Thoracic aorta (tissue), 2 donors: ENCODE measurements at places on chromosomes 3 and 15. TPM values are rescaled to one million over a fixed set of nuclear protein-coding genes. Genes with fewer than 3 reads are reported as not detected.

PRR23E gene
- total RNA-seq = not detected

DNA sequence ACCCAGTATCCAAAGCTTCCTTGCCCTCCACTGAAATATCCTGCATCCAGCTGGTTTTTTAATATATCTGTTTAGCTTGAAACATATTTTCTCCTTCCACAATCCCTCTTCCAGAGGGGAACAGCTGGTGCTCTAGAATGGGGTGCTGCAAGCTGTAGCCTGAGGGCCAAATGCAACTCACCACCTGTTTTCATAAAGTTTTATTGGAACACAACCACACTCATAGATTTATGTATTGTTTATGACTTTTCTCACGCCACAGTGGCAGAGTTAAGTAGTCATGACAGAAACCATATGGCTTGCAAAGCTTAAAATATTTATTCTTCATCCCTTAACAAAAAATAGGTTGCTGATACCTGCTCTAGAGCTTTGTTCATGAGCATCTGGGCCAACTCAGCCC lies 298.7 kb downstream of the CLSTN2 start:
- DNase-seq = no peak

EFHB gene
- 0.41 TPM for total RNA-seq

KIF7 gene
- total RNA-seq = 26.4 TPM

DNA sequence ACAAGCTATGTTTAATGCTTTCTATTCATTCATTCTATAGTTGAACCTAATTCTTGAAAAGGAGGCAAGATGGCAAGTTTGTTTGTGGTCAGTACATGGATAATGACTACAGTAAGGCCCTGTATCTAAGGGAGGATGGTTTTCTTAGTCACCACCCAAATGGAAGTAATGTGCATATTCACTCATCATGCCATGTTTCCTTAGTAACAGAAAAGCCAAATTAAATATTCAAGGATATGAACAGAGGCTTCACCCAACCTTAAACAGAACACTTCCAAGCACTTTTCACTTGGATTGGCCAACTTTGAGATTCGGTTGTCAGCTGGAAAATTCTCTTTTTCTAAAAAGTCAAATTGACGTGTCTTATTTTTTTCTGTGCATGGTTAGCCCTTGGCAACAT lies 805.3 kb upstream of the LMCD1 start:
- DNase-seq = no peak

DNA sequence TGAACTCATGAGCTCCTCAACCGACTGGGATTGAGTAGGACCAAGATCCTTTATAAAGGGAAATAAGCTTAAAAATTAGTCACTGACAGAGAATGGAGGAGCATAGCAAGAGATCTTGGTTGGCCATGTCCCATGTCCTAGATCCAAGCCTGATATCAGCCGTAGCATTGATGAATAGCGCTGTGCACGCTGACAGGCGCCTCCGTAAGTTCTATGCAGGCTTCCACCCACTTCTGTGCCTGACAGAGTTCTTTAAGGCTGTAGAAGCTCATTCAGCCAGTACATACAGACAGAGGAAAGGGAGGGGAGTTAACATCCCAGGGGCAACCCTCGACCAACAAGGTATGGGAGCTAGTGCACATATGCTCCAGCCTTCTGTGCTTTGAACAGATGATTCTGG lies 251.7 kb upstream of the TBC1D5 start:
- no peak for DNase-seq
